ENCODE measurements at places on chromosomes 7 and 10.

DNA sequence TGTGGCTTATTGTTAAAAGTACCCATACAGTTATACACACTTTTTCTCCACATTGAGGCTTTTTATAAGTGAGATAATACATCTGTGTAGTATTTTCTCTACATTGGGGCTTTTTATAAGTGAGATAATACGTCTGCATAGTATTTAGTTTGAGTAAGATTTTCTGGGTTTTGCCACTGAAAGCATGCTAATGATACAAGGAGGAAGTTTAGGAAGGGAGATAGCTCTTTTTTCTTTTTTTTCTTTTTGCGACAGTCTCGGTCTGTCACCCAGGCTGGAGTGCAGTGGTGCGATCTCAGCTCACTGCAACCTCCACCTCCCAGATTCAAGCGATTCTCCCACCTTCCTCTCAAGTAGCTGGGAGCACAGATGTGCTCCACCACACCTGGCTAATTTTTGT, 13.3 kb downstream of the FAM107B start:
- no peak for DNase-seq

DNA sequence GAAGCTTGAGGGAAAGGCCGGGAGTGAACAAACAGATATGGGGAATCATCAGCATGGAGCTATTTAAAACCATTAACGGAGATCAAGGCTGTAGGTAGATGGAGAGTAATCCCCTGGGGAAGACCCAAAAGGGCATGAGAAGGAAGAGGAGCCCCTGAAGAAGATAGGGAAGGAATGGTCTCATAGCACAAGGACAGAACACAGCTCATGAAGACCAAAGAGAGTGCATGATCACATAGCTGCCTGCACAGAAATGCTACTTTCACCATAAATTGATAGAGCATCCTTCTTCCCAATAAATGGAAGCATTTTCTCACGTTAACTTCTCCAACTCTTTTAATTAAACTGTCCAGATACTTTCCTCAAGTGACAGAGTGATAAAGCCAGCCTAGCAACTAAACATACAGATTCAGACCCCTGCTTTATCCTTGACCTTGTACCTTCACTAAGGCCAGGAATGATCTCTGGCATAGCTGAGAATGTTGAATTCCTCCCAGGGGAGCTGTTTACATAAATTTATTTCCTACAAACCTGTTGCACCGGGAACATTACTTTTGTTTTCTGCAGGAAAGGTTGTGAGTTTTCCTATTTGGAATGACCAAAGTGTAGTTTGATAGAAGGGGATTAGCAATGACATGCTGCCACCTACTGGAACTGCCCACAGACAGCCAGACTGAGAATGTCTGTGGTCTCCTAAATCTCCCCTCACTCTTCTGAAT, 110.8 kb upstream of the LRGUK start:
- DNase-seq = peak; percentile 24

DNA sequence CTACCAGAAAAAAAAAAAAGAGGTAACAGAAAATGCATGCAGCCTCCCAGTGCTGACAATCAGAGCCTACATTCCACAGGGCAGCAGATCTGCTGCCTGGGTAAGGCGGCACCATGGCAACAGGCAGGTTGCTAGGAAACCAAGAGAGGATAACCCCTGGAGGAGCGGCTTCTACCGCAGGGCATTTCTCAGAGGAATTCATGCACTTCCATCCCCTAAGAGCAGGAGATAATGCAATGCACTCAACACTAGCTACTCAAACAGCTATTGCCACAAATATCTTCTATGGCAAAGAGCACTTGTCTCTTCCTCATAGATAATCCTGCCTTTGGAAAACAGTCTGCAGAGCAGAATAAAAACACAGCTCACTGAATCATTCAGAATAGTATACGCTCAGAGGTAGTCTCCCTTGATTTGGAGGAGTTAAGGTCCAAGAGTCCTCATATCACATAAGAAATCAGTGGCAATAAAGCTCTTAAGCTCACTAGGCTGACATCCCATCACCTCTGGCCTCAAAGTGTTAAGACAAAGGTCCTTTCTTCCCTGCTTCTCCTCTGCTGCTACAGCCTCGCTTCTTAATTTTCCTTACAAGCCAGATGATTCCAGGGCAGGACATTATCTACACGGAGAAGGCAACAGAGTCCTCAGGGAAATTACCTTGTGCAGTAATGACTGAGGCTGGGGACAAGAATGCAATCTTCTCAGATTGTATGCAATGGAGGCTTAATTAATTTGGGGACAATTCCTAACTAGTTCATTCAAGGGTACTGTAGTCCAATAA, 10.7 kb downstream of the PSAP start:
- peak; percentile 92 for DNase-seq

- no peak for DNase-seq
These were observed 31.4 kb upstream of the AKR1D1 start for GRCh38 chr7:138044897-138045296.

GRCh38 chr10:130403153-130404075, 267.2 kb downstream of the GLRX3 start:
- DNase-seq = no peak

- DNase-seq = no peak
These were observed 34.7 kb downstream of the TCF7L2 start for GRCh38 chr10:112984756-112985155.

Data from H7 (cell line).